ENCODE measurements at places on chromosomes 4 and X.
A peak's percentile ranks its signal among the peaks of the same experiment; 100 is the strongest.

DNA sequence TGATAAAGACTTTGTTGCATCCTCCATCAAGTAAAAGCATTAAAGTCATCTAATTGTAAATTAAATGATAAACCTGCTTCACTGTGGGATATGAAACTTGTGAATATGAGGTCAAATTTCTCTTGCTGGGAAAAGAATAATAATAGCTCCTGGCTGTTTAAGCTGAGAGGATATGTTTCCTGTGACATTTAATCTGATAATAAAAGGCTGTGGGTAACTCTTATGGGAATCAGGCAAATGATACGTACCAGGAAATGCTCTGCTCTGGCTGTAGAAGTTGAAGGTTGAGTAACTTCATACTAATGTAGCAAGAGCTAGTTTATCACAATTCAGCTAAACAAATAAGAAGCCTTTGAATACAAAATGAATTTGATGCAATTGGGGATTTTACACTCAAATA lies 574.6 kb downstream of the RAPGEF2 start:
- DNase-seq: no peak

GRCh38 chr4:34198966-34199365 lies 2045.3 kb downstream of the ARAP2 start:
- DNase-seq: no peak

DNA sequence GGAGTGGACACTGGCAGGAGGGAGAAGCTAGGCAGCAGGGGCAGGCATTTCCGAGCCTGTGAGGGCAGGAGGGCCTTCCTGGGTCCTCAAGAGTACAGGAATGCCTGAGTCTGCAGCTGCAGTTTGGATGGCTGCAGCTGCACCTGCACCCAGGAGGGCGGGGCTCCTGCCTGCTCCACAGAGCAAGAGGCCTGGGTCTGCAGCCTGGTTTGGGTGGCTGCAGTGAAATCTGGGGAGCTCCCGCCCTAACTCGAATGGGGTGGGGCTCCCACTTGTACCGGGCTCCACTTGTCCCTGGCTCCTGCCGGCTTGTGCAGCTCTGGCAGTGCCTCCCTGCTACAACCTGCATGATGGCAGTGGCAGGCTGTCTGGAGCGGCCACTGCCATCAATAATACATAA lies 436.0 kb downstream of the ARHGAP24 start:
- DNase-seq: no peak

GRCh38 chrX:95728446-95728845 lies 956.2 kb upstream of the DIAPH2 start:
- DNase-seq: no peak

GRCh38 chr4:149296084-149296483 lies 519.6 kb downstream of the IQCM start:
- DNase-seq: no peak

DNA sequence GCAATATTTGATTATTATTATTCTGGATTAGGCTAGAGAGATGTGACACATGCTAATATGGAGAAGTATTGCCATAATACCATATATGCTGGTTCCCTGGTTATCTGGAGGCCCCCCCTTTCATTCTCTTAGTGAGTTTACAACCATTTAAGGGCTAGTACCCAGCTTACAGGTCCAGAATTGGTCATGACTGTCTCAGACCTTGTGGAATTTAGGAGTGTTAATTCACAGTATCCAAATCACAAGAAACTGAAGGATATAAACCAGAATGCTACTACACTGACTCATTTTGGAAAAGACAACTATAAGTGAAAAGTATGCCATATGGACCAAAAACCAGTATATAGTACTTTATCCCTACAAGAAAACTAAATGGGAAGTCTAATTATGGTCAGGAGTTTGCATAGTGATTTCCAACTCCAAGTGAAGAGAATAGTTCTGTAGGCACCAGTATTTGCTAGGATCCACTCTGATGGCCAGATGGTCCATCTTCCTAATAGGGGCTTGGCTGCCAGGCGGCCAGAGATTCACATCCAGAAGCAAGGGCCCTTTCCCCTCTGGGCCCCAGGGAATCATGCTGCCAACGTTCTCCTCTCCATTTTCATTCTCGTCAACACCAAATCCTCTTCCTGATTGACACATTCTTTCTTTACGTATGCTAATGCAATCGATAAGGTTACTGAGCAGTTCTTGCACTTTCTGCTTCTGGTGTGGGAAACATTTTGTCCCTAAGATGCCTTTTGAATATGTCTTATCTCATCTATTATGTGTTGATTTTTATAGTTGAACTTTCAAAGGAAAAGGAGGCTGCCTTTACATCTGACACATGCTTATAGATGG lies 123.6 kb downstream of the SHROOM3 start:
- DNase-seq: no peak

DNA sequence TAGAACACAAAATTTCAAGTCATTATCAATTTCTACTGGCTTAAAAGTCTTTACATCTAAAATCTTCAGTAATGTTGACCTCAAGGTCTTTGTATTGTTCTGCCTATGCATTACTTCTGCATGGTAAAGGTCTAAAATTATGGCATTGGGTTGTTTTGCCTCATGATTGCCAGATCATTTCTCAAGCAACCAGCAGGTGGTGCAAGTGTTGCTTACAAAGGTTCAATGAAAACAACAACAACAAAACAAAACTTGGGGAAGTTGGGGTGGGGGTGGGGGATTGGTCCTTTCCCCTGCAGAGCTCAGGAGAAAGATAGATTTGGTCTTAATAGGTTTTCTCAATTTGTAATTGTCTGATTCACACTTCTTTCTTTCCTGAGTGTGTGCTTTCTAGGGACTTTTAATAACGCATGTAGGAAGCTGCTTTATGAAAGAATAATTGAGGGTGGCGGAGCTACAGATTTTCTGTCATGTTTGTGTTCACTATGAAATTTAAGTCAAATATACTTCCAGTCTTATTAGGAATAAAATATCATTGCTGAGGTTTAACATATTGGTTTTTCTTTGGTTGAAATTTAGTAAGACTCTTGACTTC lies 145.1 kb downstream of the COL4A5 start:
- DNase-seq: peak; percentile 17

GRCh38 chr4:150525321-150525868 lies 56.6 kb upstream of the MAB21L2 start:
- no peak for DNase-seq

- DNase-seq: no peak
Observed at GRCh38 chr4:1018147-1019020, 7.0 kb downstream of the FGFRL1 start.

DNA sequence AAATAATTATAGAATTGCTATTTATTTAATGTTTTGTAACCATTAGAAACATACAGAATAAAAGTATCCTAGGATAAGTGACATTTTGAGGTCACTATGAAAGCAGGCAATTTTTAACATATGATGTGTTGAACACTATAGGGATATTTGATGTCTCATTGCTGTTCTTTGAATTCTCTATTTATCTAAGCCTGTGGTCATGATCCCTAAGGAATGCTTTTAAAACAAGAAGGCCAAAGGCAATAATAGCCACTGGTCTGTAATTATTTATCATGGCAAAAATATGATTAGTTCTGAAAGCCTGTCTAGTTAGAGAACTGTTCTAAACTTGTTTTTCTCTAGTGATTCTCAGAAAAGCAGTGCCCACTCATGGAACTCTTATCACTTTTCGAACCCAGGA lies 186.6 kb downstream of the RPA4 start:
- DNase-seq: peak; percentile 12
